GM23248 (cell line): ENCODE measurements at places on chromosomes 5 and 9. TPM values are rescaled to one million over a fixed set of nuclear protein-coding genes. Genes with fewer than 3 reads are reported as not detected.

CCL27 gene
- not detected in 2 replicates for total RNA-seq

RHOBTB3 gene
- 202 and 214 TPM in 2 replicates for total RNA-seq

DNA sequence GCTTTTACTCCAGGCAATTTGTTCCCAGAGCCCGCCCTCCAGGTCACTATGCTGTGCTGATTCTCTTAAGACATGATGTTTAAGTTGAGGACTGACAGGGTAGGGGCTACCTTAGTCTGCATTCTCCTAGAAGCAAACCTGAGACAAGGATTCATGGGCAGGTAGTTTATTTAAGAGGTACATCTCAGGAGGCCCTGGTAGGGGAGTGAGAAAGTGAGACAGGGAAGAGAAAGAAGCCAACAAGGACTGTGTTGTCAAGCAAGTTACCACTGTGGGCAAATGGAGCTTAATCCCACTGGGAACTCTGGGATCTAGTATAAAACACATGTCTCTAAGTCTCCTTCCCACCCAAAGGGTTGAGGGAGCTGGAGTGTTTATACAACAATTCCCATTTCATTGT is 43.6 kb upstream of the FSTL4 start:
- DNase-seq, result no peak

DNA sequence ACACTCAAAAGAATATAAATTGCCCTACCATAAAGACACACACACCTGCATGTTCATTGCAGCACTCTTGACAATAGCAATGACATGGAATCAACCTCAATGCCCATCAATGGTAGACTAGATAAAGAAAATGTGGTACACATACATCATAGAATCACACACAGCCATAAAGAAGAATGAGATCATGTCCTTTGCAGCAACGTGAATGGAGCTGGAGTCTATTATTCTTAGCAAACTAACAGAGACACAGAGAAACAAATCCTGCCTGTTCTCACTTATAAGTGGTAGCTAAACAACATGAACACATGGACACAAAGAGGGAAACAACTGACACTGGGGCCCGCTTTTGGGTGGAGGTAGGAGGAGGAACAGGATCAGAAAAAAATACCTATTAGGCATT is 2062.2 kb upstream of the CDH6 start:
- DNase-seq, result no peak

DNA sequence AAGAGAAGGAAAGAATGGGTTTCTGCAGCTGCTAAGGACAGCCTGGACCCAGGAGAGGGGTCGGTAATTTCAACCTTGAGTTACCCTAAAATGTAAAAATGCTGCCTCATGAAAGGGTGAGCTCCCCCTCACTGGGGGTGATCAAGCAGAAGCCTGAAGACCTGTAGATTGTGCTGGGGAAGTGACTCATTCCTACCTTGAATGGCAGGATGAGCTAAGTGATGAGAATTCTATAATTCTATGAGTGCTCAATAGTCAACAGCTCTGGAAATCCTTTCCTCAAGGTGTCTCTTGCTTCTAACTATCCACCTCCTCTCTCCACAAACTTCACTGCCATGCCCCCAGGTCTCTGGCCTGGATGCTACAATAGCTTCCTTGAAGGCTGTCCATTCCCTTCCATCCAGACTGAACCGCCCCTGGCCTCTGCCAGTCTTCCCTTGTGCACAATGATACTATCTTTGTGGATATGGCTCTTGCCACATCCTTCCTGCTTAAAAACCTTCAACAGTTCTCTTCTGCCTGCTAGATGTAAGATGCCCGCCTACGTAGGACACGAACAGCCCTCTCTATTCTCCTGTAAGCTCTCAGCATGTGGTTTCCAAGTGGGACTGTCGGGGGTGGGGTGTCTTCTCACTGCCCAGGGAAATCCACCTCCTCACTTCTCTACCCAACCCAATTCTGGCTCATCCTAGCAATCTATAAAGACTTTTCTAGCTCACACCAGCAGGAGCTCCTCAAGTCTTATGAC is 50.6 kb downstream of the PTPN3 start:
- no peak for DNase-seq

GRCh38 chr9:84874596-84874995 is 205.1 kb downstream of the NTRK2 start:
- peak; percentile 28 for DNase-seq

- DNase-seq, result no peak
These were observed 10.9 kb downstream of the MAN2A1 start for GRCh38 chr5:109700516-109701153.

DNA sequence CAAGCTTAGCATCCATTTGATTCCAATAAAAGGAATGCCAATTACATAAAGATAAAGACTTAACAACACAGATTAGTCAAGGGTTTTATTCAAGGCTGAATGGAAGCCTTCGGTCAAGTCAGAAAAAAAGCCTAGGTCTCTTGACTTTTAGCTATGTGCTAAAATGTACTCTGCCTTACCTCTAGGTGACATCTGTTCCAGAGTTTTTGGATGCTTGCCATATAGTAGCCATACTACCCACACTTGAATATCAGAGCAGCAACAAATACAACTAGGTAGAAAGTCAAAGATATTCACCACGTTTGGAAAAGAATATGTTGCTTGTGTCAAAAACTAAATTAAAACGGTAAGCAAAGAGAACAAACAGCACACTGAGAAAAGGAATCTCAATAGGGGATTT is 484.7 kb downstream of the ELAVL2 start:
- DNase-seq, result no peak

- DNase-seq, result no peak
These were observed 156.8 kb upstream of the MSX2 start for GRCh38 chr5:174567506-174568141.

- DNase-seq, result no peak
These were observed 223.2 kb downstream of the TLR4 start for GRCh38 chr9:117927354-117927753.

DNA sequence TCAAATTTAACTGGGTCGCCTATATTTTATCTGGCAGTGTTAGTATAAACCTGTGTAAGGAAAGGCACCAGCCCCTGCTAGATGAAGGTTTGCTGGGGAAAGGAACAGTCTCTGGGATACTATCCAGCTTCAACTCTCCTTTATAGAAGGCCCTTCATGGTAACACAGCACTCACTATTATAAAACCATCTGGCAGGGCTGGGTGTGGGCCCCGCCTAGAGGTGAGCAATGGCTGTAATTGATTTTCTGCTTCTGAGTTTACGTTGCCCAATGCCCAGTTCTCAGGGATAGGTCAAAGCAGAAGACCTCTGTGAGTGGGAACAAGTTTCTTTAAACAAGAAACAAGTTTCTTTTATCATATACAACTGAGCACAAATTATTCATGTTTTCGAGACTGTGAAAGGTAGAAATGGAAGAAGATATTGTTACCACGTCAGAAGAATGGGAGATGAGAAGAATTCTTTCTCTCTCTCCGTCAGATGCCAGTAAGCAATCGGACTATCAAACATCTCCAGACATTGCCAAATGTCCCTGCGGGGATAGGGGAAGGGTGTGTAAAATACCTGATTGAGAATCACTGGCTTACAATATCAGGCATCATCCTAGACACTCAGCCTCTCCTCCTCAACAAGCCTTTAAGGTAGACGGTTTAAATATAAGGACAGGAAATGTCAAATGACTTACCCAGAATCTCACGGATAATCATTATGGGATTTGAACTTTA is 205.9 kb downstream of the PDZD2 start:
- DNase-seq, result no peak

GRCh38 chr9:12954441-12954840 is 179.6 kb downstream of the LURAP1L start:
- DNase-seq, result no peak

DNA sequence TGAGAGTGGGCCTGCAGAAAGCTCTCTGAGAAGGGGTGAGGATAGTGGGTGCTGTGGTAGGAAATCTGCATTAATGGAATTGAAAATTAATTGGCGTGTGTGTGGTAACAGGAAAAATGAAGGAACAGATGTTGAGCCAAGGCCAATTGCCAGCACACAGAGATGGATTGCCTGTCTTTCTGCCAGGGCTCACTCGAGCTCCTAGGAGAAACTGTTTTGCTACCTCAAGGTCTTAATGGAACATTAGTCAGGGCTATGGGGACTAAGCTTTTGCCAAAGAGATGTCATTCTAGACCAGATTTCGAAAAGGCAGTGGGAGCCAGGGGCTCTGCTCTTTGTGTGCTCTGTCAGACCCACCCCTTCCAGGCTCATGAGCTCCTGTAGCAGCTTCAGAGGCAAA is 124.0 kb upstream of the EFNA5 start:
- peak; percentile 19 for DNase-seq

GRCh38 chr5:36820900-36821299 is 55.7 kb upstream of the NIPBL start:
- DNase-seq, result no peak

DNA sequence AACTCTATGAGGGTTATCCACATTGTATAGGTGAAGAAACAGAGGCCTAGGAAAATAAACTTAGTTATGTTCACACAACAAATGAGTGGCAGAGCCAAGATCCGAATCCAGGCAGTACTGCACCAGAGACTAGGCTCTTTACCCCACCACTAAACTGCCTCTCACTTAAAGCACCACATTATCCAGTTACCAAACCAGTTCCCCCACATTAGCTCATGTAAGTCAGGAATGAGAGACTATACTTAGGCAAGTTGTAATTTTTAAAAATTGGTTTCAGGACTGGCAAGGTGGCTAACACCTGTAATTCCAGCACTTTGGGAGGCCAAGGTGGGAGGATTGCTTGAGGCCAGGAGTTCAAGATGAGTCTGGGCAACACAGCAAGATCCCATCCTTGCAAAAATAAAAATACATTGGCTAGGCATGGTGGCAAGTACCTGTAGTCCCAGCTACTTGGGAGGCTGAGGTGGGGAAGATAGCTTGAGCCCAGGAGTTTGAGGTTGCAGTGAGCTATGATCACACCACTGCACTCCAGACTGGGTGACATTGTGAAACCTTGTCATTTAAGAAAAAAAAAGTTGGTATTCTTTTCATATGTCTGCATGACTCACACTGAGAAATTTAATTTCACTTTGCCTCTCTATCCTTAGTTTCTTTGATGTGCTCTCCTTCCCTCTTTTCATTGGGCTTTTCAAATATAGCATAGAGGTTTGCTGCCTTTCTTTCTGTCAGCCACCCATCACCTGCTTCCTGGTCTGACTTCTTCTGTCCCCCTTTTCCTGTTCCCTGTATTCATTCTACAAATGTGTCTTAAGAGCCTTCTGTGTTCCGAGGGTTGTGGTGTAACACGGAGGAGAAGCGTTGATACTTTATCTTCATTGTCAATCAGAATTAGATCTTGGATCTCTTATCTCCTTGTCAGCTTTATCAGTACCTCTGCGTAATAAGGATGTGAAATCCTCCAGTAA is 64.7 kb downstream of the ERMP1 start:
- DNase-seq, result peak; percentile 19

DNA sequence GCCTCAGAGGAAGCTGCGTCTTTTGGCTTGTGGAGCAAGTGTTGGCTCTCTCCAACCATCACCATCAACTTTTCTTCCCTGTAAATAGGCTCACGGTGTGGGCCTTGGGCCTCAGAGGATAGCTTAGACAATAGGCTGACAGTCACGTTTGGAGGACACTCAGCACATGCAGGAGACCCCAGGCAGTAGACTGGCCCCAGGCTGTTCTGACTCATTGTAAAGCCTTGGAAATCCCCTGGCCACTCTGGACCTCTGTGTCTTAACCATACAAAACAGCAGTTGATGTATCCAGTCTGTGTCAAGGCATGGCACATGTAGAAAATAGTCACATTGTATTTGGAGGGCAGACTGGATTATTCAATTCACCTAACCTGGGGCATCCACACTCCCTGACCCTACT is 18.6 kb downstream of the CD74 start:
- peak; percentile 9 for DNase-seq

DNA sequence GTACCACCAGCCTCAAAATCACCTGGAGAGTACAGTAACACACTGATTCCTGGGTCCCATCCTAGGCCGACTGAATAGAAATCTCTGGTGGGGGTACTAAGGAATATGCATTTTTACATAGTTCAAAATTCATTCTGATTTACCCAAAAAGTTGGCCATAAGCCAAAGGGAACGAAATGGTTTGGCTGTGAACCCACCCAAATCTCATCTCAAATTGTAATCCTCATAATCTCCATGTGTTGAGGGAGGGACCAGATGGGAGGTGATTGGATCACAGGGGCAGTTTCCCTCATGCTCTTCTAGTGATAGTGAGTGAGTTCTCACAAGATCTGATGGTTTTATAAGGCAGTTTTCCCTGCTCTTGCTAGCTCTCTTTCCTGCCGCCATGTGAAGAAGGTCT is 31.1 kb downstream of the MEGF9 start:
- DNase-seq, result no peak
